ENCODE measurements at places on chromosomes 12 and 14.

DNA sequence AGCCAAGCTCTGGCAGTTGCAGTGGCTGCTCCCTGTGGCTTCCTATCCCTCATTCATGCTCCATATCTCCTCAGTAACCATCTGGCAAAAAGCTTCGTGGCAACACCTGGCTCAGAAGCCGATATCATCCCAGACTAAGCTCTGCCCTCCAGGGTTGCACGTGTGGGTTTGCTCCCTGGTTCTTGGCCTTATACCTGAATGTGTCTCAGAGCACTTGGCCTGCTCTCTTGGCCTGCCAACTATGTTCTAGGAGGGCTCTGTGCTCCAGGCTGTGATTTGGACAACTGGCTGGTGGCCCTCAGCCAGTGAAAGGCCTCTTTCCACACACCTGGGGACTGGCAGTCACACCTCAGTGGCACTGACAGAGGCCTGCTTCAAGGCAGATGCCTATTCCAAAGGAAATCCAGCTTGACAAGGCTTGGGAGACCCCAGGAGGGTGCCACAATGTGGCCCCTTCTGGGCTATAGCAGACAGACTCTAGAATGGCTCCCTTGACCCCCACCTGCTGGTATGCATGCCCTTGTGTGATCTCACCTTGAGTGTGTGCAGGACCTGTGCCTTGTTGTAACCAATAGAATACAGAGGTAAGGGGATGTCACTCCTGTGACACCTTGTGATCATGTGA, 10.5 kb downstream of the PLD4 start:
- H3K36me3 ChIP-seq: peaks cover 20% of the 10 kb centered on the region
- no peak overlapping the region for H3K27ac ChIP-seq
- H3K4me3 ChIP-seq: no peak overlapping the region
- H3K4me1 ChIP-seq: no peaks in the 10 kb centered on the region
- H3K27me3 ChIP-seq: no peaks in the 10 kb centered on the region

DNA sequence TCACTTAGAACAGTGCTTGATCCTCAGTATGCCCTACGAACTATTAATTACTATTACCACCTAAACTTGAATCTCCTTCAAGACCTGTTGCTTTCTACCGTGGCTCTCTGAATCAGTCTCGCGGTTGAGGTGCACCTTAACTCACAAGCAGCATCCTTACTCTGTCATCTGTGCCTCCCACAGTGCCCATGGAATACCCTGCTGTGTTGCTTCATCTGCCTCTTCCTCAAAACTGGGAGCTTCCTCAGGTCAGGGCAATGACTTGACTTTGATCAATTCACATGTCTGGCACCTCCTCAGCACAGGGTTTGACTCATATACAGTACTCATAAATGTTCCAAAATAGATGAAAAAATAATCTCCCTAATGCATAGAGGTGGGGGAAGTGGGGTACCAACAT, 305.9 kb downstream of the NUAK1 start:
- no peaks in the 10 kb centered on the region for H3K36me3 ChIP-seq
- no peaks in the 10 kb centered on the region for H3K4me1 ChIP-seq

- no peaks in the 10 kb centered on the region for H3K27me3 ChIP-seq
- peaks cover 98% of the 10 kb centered on the region for H3K36me3 ChIP-seq
- H3K4me1 ChIP-seq: no peaks in the 10 kb centered on the region
- H3K27ac ChIP-seq: no peak overlapping the region
- H3K4me3 ChIP-seq: no peak overlapping the region
Measured at GRCh38 chr14:91470216-91470615, 39.9 kb downstream of the PPP4R3A start.

GRCh38 chr14:55891692-55892091, 226.5 kb upstream of the PELI2 start:
- no peaks in the 10 kb centered on the region for H3K36me3 ChIP-seq
- no peak for DNase-seq
- no peak overlapping the region for H3K4me3 ChIP-seq

DNA sequence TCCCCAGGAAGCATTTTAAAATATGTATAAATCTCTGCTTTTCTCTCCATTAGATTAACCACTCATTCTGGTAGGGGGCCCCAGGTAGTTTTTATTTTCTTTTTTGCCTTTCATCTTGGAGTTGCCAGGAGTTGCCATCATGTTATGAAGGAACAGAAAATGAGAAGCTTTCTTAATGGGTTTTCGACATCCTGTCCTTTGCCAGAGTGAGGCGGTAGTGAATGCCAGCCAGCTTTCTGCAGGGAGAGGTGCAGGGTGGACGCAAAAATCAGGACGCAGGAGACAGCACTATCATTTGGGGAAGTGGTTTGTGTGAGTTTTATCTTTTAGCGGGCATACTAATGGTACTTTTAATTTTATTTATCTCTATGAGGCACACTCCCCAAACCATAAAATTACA, 1.7 kb downstream of the RASSF8 start:
- H3K4me1 ChIP-seq: peaks cover 7% of the 10 kb centered on the region
- peak overlapping the region; percentile 91 for H3K4me3 ChIP-seq
- no peak for DNase-seq

DNA sequence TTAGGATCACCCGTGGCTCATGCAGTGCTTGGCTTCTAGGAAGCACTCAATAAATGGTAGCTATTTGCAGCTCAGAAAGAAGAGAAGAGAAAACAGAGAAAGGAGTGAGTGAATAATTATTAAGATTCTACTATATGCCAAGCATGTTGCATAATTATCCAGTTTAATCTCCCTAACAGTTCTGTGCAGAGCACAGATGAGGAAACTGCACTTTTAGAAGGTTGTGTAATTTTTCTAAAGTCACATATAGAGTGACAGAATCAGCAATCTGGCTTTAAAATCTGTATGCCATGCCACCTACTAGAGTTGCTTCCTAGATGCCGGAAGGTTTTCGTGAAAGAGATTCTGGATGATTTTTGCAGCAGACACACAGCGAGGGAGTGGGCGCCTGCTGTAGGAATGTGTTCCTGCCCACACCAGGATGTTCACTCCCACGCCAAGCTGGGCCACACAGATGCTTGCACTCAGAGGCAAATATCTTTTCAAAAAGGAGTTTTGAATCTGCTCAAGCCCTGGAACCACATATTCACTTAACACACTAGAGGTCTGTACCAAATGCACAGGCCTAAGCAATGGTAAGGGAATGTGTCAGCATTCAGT, 50.2 kb upstream of the SMCO2 start:
- H3K4me3 ChIP-seq: no peak overlapping the region
- H3K27me3 ChIP-seq: no peaks in the 10 kb centered on the region
- H3K27ac ChIP-seq: no peak overlapping the region
- H3K36me3 ChIP-seq: peaks cover under 1% of the 10 kb centered on the region
- H3K4me1 ChIP-seq: no peaks in the 10 kb centered on the region

DNA sequence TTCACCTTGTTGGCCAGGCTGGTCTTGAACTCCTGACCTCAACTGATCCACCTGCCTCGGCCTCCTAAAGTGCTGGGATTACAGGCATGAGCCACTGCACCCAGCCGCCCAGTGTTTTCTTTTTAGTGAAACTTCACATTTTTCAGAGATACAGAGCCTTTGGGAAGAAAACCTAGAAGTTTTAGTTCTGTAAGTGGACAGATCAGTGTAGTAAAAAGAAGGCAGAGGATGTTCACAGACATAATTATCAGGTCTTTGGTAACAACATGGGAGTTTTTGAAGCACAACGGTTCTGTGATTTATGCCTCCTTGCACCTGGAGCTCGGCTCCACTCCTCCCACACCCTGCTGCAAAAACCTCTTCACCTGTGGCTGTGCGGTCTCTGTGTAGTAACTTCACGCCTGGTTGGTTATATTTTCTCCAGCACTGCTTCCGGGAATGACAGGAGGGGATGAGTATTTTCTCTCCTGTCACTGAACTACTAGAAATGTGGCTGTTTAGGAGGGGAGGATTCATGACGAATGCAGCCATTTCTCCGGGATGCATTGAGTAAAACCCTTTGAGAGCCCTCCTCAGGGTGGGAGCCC, 67.0 kb downstream of the ARF6 start:
- no peaks in the 10 kb centered on the region for H3K27me3 ChIP-seq
- H3K4me3 ChIP-seq: no peak overlapping the region
- DNase-seq: peak; percentile 19
- peak overlapping the region; percentile 86 for H3K27ac ChIP-seq

- no peaks in the 10 kb centered on the region for H3K27me3 ChIP-seq
- peak; percentile 100 for DNase-seq
- peaks cover 69% of the 10 kb centered on the region for H3K36me3 ChIP-seq
- H3K27ac ChIP-seq: peak overlapping the region; percentile 98
- peaks cover 98% of the 10 kb centered on the region for H3K4me1 ChIP-seq
Measured at GRCh38 chr14:68951035-68951797, 27.9 kb downstream of the ACTN1 start.

DNA sequence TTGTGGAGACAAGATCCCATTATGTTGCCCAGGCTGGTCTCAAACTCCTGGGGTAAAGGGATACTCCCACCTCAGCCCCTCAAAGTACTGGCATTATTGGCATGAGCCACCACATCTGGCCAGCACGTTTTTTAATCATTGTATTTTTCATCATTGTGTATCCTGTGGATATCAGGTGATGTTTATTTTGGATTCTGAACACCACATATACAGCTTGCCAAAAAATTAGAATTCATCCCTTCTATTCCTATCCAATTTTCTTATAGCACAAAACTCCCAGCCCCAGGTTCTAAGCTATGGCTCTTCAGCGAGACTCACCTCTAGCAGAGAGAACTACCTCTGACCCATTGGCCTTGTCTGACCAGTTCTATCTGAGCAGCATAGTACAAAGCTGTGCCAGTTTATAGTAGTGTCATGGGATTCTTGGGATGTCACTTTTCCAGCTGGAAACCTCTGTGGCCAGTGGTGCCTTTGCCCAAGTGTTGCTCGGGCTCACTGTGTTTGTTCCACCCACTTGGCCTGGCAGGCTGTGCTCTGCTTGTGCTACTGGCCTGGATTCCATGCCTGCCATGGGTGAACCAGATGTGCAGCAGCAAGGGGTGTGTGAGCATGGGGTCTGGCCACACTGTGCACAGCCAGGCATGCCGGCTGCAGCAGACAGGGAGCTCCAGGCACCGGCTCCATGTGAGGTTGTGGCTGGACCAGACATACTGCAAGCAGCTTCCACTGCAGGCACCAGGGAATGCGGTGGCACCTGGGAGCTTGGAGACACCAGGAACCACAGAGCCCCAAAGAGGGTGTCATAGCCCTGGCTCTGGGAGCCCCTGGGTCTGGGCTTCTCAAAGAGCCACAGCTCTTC, 37.2 kb downstream of the TIMELESS start:
- no peak for DNase-seq
- no peaks in the 10 kb centered on the region for H3K27me3 ChIP-seq
- H3K36me3 ChIP-seq: peaks cover 2% of the 10 kb centered on the region
- no peaks in the 10 kb centered on the region for H3K4me1 ChIP-seq

DNA sequence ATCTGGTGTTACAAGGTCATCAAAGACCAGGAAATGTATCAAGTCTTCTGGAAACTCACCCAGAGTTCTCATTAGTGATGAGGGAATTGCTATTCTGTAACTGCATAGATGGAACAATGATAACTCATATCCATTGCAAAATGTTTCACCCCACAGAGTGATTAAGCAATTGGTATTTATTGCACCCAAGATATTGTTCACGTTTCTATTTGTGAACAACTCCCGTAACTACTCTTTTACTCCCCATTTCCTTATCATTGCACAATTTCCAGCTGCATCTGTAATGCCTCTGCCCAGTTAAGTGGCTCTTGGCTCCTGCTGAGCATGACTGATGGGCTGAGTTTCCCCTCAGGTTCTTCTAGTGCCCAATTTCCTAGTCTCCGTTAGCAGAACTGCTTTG, 108.7 kb upstream of the PRICKLE1 start:
- no peak overlapping the region for H3K4me3 ChIP-seq
- H3K27ac ChIP-seq: peak overlapping the region; percentile 57
- H3K4me1 ChIP-seq: peaks cover 9% of the 10 kb centered on the region
- no peak for DNase-seq
- H3K27me3 ChIP-seq: no peaks in the 10 kb centered on the region

Measured in RWPE2 (cell line).